ENCODE measurements at places on chromosomes 1 and 21.

GRCh38 chr1:54237586-54237985 is 37.6 kb downstream of the MRPL37 start:
- no peak for DNase-seq

- no peak for DNase-seq
These were observed 140.9 kb upstream of the ARHGEF16 start for GRCh38 chr1:3313576-3313950.

GRCh38 chr1:87170931-87171598 is 157.6 kb upstream of the LMO4 start:
- DNase-seq: no peak

- DNase-seq: no peak
These were observed 11.5 kb downstream of the TRIM46 start for GRCh38 chr1:155184835-155185782.

- DNase-seq: no peak
These were observed at the start of gene SLC45A3 for GRCh38 chr1:205680073-205680851. Gene SLC45A3 (minus strand): TSS chr1:205680509. CDS start chr1:205664656, 15,853 bp downstream.

GRCh38 chr1:39164256-39164655 is 40.2 kb upstream of the MACF1 start:
- DNase-seq: no peak

DNA sequence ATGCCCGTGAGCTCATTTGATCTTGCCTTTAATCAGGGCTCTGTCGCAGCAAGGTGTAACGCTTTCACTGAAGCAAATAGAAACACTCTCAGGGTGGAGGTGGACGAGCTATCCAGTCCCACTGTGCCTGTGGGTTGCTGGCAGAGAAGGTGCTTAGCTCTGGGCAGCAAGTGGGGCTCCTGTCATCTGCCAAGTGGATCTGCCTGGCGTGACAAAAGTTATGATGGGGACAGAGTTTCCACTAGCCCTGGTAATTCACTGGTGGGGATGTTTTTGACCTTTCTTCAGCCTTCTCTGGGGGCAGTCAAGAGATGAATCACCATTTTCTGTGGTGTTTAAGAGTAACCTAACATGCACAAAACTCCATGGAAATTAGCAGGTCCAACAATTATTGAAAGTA is 71.3 kb upstream of the EDEM3 start:
- DNase-seq: no peak

DNA sequence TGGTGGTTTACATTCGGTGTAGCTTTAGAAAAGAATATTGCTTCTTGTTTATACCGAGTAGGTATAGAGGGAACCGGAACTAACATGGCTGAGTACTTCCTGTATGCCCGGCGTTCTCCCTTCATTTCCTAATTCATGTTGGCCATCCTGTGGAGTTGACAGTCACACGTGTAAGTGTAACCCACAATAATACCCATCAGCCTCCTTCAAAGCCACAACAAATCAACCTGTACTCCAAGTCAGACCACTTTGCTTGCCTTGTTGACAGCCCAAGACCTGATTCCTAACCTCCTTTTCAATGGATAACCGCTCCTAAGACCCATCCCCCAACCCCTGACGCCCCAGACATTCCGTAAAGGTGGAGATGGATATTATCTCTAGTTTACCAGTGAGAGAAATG is 42.1 kb downstream of the UBE2U start:
- DNase-seq: no peak

DNA sequence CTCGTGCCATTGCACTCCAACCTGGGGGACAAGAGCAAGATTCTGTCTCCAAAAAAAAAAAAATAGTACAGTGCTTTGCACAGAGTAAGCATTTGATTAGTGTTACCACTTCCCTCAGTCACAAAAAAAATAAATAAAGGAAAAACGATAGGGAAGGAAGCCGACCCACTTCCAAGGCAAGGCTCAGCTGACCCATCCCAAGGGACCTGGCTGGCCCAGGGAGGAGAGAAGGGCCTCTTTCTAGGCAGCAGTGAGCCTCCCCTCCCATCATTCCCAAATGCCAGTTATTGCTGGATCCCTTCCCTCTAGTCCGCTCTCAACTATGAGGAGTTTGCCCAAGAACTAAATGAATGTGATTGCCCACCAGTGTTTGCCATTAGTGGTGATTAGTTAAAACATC is 77.8 kb downstream of the TMEM53 start:
- no peak for DNase-seq

- no peak for DNase-seq
These were observed 176.0 kb downstream of the GABPA start for GRCh38 chr21:25910809-25911208.

DNA sequence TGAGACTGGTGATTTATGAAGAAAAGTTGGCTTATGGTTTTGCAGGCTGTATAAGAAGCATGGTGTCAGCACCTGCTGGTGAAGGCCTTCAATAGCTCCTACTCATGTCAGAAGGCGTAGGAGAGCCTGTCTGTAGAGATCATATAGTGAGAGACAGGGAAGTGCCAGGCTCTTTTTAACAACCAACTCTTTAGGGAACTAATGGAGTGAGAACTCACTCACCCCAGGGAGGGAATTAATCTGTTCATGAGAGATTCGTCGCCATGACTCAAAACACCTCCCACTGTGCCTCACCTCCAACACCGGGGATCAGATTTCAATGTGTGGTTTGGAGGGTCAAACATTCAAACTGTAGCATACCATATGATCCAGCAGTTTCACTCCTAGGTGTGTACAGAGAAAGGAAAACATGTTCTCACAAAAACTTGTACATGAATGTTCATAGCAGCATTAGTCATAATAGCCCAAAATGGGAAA is 72.6 kb downstream of the TTC3 start:
- no peak for DNase-seq

- no peak for DNase-seq
These were observed 5.2 kb downstream of the TTLL10 start for GRCh38 chr1:1178794-1179331.

DNA sequence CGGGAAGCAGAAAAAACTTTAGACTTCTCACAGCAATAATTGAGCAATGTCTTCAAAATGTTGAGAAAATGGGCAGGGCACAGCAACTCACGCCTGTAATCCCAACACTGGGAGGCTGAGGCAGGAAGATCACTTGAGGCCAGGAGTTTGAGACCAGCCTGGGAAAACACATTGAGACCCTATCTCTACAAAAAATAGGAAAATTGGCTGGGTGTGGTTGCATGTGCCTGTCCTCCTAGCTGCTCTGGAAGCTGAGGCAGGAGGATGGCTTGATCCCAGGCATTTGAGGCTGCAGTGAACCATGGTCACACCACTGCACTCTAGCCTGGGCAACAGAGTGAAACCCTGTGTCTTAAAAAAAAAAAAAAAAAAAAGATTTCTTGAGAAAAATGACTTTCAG is 7.8 kb upstream of the ZFP69 start:
- DNase-seq: no peak

DNA sequence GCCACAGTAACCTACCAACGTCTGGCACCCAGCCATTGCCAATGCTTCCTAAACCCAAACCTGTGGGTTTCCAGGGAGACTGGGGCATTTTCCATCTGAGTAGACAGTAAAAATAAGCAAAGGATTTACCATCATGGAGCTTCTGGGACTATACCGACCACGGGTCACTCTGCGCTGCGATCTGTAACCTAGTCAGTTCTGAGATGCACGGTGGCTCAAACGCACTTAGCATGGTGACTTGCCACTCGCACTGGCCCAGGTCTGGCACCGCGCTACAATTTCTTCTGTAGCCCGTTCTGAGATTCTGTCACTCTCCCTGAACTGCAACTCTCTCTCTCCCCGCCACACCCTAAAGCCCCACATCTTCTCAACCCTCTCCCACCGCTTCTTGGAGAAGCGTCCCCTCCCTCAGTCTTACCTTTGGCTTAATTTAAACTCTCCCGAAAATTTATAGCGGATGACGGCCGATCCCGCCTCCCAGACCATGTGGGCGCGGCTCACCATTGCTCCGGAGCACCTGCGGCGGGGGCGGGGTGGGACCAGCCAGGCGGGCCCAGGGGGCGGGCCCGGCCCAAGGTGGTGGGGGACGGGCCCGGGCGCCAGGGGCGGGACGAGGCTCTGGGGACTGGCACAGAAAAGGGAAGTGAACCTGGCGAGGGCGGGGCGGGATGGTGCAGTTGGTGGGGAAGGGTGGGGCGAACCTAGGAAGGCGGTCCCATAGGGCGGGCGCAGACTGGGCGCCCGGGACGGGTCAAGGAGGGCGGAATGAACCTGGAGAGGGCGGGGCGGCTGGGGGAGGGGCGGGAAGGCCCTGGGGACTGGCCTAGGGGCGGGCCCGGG is 493 bp upstream of the MAP3K21 start:
- no peak for DNase-seq

DNA sequence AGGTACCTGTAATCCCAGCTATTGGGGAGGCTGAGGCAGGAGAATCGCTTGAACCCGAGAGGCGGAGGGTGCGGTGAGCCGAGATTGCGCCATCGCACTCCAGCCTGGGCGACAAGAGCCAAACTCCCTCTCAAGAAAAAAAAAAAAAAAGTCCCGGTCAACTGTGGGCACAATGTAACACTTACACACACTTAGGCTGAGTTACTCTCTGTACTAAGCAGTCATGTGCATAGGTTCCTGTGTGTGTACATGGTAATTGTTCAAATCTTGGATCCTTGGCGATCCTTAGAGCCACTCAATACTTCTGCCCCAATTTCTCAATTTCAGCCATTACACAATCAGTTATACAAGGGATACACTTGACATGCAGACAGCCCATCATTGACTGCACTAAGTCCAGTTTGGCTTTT is 11.6 kb downstream of the SDCCAG8 start:
- no peak for DNase-seq

DNA sequence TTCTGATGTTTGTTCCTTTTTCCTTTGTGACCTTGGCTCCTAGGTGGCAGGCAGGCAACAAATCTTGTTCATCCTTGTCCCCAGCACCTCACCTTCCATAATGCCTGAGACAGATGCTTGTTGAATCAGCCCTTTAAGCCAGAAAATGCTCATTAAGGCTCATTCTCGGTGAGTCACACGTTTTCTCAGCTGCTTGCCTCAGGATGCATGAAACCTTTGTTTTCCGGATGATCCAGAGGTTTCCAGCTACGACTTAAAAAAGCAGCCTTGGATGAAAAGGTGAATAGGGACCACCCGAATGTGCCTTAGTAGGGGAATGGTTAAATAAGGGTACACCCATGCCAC is 4.6 kb upstream of the ATP13A2 start:
- no peak for DNase-seq

GRCh38 chr1:48785869-48786268 is 9.2 kb upstream of the BEND5 start:
- no peak for DNase-seq

GRCh38 chr1:13700521-13701270 is 708 bp downstream of the PRDM2 start:
- DNase-seq: no peak

- no peak for DNase-seq
These were observed 58.5 kb upstream of the LRRC53 start for GRCh38 chr1:74570797-74571492.

GRCh38 chr1:177490036-177490639 is 319.4 kb downstream of the BRINP2 start:
- DNase-seq: no peak

DNA sequence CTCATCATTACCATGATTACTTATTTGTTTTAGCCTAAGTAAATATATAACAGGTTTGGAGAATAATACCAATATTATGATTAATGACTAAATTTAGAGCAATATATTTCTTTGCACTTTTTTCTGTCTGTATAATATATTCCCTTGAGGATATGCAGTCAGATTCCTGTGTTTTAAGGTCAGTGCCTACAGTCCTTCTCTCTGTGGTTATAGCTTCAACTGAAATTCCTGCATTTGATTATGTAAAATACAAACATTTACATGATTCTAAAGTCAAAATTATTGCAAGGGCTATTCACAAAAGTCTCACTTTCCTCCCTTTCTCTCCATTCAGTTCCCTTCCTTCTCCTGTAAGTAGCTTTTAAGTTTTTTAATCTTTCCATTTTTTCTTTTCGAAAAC is 142.9 kb upstream of the COL6A1 start:
- no peak for DNase-seq

DNA sequence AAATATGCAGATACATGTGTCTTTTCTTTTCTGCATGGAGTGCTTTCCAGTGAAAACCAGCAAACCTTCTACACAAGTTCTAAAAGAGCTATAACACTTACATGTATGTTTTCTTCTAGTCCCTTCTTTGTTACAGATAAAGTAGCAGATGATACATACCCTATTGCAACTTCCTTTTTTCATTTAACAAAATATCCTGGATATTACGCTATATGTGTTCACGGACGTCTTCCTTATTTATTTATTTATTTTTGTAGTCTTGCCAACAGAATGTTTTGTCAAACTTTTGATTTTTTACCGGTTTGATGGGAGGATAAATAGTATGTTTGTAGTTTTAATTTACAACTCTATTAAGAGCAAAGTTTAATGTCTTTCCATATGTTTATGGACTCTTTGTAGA is 5.2 kb upstream of the GALNT2 start:
- DNase-seq: no peak

- no peak for DNase-seq
These were observed 11.8 kb upstream of the TMEM39B start for GRCh38 chr1:32060914-32061313.

DNA sequence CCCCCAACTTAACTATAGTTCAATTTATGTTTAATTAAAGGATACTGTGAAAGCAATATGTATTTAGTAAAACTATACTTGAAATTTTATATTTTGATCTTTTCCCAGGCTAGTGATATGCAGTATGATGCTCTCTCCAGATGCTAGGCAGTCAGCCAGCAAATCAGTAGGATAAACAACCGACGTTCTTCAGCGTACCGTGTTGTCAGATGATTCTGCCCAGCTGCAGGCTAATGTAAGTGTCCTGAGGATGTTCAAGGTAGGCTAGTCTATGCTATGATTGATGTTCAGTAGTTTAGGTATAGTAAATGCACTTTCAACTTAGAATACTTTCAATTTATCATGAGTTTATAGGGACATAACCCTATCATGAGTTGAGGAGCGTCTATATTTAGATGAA is 762.6 kb downstream of the MRPL39 start:
- no peak for DNase-seq

All from vagina (tissue), 2 donors.